Ecto neural progenitor cell (in vitro differentiated cells): ENCODE measurements at places on chromosomes 3 and 15.

DNA sequence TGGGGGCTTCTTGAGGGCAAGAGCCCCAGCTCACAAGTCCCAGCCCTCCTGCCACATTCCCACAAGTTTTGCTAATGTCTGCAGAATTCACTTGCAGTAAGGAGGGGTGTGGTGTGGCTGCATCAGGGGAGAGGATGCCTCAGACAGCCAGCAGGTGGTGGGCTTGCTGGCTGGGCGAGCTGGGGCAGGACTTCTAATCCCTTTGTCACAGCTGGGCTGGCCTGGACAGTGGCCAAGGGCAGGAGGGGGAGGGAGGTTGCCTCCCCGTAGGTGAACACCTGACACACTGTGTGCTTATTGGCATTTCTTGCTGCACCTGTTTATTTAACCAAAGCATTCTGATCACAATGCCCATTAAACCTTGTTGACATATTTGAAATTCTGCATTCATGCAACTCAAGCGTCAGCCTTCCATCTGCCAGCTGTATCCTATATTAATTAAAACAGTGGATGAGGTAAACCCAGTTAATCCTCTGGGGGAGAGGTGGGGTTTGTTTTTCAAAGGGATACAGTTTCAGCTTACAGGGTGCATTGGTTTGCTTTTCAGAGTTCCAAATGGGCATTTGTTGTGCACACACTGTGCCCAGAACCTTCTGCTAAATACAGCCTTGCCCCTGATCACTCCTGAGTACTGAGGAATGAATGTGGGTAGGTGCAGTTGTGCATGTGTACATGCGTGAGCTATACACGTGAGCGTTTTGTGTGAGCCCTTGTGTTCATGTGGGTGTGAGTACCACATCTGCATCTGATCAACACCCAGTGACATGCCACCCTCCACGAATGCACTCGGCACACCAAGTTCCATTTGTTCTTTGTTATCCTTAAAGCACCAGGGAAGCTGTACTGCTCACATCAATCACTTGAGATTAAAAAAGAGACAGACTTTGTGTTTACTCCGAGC, 268.7 kb downstream of the XXYLT1 start:
- peak; percentile 72 for DNase-seq

- peak; percentile 94 for DNase-seq
Observed at GRCh38 chr15:42490671-42491538, at the start of gene ZNF106. Gene ZNF106, minus strand, starts transcription at chr15:42491141. Its CDS starts 18,852 bp downstream, at chr15:42472289.

DNA sequence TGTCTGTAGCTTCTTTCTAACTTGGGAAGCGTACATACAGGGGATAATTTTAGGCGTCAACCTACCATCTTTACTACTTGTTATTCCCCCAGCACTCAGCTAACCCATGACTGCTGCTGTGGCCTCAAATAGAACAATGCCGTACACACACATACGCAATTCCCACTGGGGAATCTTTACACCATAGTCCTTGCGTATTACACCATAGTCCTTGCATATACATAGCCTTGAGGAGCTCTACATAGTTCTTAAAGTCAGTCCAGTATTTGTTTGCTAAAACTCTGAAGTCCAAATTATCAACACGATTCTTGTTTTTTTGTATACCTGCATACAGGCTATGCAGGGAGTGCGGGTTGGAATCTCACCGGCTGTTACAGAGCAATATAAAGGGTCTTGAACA, 67.2 kb downstream of the CGNL1 start:
- DNase-seq: no peak

GRCh38 chr3:10366651-10367101, 45.8 kb upstream of the SEC13 start:
- no peak for DNase-seq
